Mesenchymal stem cell (in vitro differentiated cells and primary cell): ENCODE measurements at places on chromosomes 5 and 9.

DNA sequence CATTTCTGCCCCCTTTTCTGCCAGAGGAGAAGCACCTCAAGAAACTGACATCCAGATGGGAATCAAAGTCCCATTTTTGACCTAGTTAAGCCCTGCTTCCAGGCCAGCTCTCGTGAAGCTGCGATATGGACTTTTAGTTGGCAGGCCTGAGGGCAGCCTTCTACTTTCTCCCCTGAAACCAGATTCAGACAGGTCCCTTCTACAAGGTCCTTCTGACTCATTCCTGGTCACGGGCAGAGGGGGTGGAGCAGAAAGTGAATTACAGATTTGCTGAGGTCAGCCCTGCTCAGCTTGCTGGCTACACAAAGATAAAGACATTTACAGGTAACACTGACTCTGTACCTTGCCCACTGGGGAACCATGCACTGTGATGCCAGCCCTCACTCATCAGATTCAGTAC lies 52.8 kb upstream of the TUT7 start:
- peak; percentile 58 for DNase-seq

DNA sequence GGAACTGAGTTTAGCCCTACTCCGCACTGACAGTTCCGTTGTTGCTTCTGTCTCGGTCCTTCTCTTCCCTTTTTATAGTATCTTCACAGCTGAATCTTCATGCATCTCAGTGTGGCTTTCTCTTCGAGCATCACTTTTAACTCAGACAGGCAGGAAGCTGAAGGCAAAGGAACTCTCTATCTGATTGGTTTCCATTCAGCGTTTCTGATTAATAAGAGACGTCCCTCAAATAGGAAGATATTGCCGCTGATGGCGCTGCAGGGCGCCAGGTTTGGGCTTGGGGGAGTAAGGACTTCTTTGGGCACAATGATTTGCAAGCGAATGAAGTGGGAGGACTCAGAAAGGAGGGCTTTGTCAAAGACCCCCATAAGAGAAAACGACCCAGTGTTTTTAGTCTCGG lies at the start of gene CDH9:
Gene CDH9, minus strand, starts transcription at position 111 of the 400 bp plus-strand sequence. CDS start 50,253 bp downstream, outside the sequence.
- peak; percentile 3 for DNase-seq

- DNase-seq = no peak
These were observed 147.8 kb downstream of the ARRDC3 start for GRCh38 chr5:91235271-91235694.

DNA sequence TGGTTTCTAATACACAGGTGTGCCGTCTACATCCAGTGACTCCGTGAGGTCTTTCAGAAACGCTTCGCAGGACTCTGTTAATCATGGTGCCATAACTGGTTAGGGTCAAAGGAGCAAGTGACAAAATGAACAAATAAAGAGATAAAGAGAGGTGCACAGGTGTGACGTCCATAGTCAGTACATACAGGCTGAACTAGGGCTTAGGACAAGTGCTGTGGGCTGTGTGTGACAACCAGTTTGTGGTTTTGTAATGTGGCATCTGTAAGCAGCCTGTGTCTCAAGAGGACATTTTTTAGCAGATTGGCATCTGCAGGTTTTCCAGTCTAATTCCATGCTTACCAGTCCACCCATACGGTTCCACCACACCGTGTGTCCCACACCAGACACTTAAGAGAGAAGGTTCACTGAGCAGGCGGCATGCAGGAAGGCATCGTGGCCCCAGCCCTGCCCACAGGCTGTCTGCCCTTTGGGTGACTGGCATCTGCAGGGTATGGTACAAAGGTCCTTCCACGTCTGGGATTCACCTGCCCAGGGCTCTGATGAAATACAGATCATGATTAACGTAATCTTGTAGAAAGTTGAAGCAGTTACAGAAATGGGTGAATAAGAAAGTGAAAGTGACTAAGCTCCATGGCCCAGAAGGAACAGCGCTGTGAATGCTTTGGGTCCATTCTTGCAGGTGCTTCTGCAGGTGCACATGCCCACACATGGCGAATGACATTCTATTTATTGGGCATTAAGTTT lies 26.9 kb downstream of the SRD5A1 start:
- DNase-seq = no peak

DNA sequence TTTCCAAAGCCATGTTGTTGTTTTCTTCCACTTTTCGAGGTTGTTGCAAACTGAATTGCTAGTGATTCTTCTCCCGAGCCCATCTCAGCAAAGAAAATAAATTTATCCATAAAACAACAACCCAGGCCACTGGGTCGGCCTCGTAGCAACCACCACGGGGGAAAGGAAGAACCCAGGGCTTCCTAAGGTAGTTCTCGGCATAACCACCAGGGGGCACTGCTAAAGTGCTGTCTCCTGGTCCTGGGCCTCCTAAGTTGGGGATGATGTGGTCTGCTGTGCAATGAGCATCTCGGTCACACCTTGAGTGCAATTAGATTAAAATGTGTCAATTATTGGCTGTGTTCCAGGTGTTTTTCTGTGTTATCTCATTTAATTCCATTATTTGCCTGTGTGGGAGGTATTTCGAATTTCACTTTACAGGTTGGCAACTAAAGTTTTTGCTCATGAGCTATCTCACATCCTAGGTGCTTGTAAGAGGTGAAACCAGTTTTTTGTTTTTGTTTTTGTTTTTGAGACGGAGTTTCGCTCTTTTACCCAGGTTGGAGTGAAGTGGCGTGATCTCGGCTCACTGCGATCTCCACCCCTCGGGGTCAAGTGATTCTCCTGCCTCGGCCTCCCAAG lies 102.8 kb upstream of the DAP start:
- DNase-seq = peak; percentile 46

DNA sequence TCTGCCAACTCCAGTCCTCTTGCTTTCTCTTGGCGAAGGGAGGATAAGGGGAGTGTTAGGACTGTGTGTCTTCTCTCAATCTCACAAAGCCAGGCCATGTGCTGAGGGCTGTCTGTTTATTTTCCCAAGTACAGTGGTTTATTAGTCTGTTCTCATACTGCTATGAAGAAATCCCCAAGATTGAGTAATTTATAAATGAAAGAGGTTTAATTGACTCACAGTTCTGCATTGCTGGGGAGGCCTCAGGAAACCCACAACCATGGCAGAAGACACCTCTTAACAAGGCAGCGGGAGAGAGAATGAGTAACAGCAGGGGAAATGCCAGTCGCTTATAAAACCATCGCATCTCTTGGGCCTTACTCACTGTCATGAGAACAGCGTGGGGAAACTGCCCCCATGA lies 36.2 kb upstream of the CKS2 start:
- peak; percentile 99 for DNase-seq

- DNase-seq = no peak
These were observed 93.2 kb upstream of the CPEB4 start for GRCh38 chr5:173794901-173795416.

DNA sequence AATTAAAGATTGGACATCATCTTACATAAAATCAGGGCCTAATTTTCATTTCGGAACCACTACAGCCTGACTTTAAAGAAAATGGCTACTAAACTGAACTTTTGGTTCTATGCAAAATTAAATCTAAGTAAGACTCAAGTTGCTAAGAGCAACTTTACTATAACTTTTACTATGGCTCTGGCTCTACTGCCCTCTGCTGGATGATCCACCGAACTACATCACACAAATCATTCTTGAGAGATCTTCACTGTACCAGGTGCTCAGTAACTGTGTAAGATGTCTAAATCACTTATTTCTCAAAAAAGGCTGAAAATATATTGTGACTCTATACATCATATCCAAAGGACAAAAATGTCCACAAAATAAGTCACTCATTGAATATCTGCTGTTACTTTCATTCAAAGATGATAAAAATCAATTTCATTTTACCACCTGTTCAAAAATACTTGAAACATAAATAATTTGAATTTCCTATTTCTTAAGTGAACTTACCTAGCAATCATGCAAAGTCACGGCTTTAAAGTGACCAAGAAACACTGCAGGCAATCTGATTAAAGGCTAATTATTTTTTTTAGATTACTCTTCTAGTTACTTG lies 13.5 kb downstream of the MOCS2 start:
- DNase-seq = peak; percentile 70

DNA sequence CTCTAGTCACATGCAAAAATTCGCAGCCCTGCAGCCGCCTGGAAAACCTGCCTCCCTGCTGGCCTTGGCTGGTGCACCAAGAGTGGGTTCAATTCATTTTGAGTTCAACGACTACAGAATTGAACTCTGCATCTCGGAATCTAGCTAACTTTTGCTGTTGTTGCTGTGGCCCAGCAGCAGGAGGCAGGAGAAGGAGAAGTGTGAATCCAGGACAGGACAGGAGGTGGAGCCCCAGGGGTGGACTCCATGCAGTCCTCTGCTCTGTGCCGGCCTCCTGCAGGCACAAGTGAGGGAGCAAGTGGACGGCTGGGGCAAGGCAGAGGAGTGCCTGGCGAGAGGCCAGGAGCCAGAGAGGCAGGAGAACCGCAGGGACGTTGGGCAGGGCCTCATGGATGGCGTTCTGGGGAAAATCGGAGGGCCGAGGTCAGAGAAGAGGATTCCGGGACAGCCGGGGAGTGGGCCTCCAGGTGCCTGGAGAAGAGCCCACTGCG lies 214.2 kb downstream of the FANCC start:
- no peak for DNase-seq

DNA sequence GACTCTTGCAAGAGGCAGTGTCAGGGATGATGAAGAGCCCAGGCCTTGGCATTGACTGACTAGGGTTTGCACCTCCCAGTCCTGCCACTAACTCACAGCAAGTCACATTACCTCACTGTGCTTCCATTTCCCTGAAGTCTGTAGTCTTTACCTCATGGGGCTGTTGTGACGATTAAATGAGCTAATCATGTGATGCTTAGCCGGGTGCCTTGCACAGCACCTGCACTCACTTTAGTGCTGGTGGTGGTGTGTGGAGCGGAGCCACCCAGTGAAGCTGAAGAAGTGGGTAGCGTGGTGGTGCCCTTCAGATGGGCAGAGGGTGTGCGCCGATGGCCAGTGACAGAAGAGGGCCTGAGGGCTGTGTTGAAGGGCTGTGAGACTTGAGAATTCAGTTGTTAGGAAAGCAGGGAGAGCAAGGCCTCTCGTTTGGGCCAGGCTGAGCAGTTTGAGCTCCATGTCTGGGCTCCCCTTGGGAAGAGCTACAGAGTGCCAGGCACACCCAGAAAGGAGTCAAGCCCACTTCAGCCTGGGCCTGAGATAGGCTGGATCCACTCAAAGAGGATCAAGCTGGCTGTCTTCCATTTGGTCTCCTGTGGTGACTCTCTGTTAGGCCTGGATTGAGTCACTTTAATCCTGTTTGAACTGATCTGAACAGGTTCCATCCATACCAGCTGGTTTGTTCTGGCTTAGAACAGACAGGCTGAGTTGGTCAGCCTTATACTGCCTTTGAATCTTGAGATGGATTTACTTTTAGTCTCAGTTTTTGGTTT lies 42.5 kb downstream of the RALGPS1 start:
- DNase-seq = peak; percentile 68

GRCh38 chr9:122085260-122085659 lies 7.8 kb downstream of the TTLL11 start:
- no peak for DNase-seq

GRCh38 chr9:83544002-83544698 lies 5.9 kb upstream of the FRMD3 start:
- DNase-seq = peak; percentile 68

- DNase-seq = no peak
These were observed 478 bp upstream of the SETD9 start for GRCh38 chr5:56908942-56909293.

DNA sequence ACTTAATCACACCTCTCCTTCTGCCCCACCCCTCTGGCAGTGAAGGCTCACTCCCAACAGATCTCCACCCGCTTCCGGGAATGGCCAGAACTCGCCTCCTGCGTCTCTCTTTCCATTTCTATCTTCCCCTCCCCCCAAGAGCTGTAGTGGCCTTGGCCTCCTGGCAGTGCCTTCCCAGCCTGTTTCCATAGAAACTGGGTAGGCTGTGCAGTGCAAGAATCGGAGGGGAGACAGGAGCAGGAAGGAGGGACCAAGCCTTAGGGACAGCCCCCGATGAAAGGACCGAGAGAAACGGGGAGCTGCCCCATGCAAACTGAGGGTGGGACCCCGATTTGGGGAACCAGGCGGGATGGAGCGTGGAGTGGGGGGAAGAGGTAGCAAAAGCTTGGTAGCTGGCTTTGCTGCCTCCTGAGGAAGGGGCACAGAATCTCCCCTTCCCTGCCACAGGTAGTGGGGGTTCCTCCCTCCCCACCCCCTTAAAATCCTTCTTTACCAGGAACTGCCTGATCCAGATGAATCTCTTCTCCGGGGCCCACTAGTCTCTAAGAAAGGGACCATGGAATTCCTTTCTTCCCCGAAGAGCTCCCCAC lies 4.5 kb upstream of the PCDH1 start:
- DNase-seq = no peak

DNA sequence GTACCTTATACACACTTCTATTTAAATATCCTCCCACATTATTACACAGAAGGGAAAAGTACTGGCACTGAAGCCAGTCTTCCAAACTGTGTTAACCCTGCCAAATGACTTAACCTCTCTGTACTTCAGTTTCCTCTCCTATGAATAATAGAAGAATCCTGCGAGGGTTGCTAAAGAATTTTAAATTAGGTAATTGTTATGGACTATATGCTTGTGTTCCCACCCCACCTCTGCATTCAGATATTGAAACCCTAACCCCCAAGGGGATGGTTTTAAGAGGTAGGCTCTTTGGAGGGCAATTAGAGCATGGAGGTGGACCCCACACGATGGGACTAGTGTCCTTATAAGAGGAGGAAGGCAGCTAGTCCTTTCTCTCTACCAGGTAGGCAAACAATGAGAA lies 72.7 kb downstream of the TTLL11 start:
- no peak for DNase-seq

DNA sequence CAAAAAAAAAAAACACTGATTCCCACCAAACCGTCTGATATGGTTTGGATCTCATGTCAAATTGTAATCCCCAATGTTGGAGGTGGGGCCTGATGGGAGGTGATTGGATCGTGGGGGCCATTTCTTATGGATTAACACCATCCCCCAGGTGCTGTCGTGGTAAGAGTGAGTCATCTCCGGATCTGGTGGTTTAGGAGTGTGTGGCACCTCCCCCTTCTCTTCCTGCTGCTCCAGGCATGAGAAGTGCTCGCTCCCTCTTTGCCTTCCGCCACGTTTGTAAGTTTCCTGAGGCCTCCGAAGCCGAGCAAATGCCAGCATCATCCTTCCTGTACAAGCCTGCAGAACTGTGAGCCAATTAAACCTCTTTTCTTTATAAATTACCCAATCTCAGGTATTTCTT lies 45.2 kb downstream of the HSD17B3 start:
- peak; percentile 66 for DNase-seq

GRCh38 chr9:99309141-99309939 lies 87.3 kb downstream of the SEC61B start:
- no peak for DNase-seq

DNA sequence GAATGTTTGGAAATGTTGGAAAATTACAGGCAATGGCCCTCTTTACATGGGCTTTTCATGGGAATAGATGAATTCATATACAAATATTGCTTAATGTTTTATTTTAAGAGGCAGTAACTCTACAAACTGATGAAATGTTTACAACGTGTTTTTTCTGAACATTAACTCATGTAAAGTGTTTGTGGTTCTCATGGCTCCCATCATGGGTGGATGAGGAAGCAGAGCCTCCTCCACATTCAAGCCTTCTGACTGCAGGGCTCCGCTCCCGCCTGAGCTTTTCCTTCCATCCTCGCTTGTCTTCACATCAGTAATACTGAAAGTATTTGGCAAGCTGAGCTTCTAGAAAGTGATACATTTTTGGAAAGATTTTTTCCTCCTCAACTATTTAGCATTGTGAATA lies 204.2 kb downstream of the ARHGAP26 start:
- no peak for DNase-seq
